Bronchus fibroblast of lung (primary cell): ENCODE measurements at places on chromosomes 3 and 15. TPM values are rescaled to one million over a fixed set of nuclear protein-coding genes. Genes with fewer than 3 reads are reported as not detected.

CAND2 gene
- 6.6 and 7.4 TPM in 2 replicates for total RNA-seq

C3orf85 gene
- total RNA-seq = not detected in 2 replicates

GOLGA8R gene
- total RNA-seq = 0.30 and 0.50 TPM in 2 replicates

SCAANT1 gene
- not detected in 2 replicates for total RNA-seq

CNTN3 gene
- total RNA-seq = 0.45 and 0.84 TPM in 2 replicates

SLC22A14 gene
- not detected in 2 replicates for total RNA-seq

FHIT gene
- 0.45 and 0.50 TPM in 2 replicates for total RNA-seq
